PC-9 (cell line): ENCODE measurements at places on chromosomes 5 and 9. TPM values are rescaled to one million over a fixed set of nuclear protein-coding genes. Genes with fewer than 3 reads are reported as not detected.

Gene MEGF9
- total RNA-seq = 30.3 and 35.7 TPM in 2 replicates

Gene OLFM1
- not detected in 2 replicates for total RNA-seq

Gene PCSK1
- not detected in 2 replicates for total RNA-seq

Gene FUT7
- not detected in 2 replicates for total RNA-seq

Gene PBX3
- 12.0 and 18.3 TPM in 2 replicates for total RNA-seq

Gene C1QTNF2
- total RNA-seq = 0.15 and 0.20 TPM in 2 replicates

Gene SLC6A18
- total RNA-seq = not detected in 2 replicates

Gene HSD17B4
- total RNA-seq = 148 and 226 TPM in 2 replicates

Gene NR6A1
- 13.0 TPM in 2 replicates for total RNA-seq

Gene ANKRD31
- total RNA-seq = 0.23 and 0.48 TPM in 2 replicates

Gene UBE2QL1
- total RNA-seq = not detected in 2 replicates

Gene AHRR
- total RNA-seq = 7.2 and 13.6 TPM in 2 replicates

Gene STK10
- total RNA-seq = 23.3 and 31.5 TPM in 2 replicates

Gene EGFL7
- total RNA-seq = 53.1 and 70.7 TPM in 2 replicates

DNA sequence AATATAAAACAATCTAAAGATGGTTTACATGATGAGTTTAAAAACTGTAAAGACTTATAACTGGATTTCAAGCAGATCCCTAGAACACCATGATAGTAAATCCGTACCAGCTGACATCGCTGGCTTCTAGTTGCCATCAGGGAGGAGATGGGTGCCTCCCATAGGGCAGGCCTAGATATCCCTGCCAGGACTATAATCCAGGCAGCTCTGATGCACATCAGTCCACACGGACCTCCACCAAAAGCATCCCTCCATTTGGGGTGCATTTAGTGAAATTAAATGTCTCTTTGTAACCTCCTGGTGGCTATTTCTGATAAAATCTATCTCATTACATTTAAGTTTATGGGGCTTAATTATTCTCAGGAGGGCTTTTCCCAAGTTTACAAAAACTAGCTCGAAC is 45.8 kb downstream of the RETREG1 start:
- DNase-seq = no peak

GRCh38 chr9:13817754-13818278 is 496.1 kb downstream of the NFIB start:
- no peak for DNase-seq

GRCh38 chr5:145887976-145888574 is 15.3 kb upstream of the GRXCR2 start:
- peak; percentile 55 for DNase-seq

DNA sequence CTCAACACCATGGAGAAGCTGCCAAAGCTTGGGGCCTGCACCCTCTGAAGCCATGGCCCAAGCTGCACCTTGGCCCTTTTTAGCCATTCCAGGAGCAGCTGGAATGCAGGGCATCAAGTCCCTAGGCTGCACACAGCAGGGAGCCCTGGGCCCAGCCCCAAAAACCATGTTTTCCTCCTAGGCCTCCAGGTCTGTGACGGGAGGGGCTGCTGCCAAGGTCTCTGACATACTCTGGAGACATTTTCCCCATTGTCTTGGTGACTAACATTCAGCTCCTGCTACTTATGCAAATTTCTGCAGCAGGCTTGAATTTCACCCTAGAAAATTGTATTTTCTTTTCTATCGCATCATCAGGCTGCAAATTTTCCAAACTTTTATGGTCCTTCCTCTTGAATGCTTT is 64.6 kb downstream of the ELOVL7 start:
- peak; percentile 58 for DNase-seq

GRCh38 chr5:180783340-180784052 is 19.1 kb downstream of the MGAT1 start:
- DNase-seq = no peak

GRCh38 chr5:6583049-6583880 is 49.6 kb downstream of the NSUN2 start:
- DNase-seq = no peak

DNA sequence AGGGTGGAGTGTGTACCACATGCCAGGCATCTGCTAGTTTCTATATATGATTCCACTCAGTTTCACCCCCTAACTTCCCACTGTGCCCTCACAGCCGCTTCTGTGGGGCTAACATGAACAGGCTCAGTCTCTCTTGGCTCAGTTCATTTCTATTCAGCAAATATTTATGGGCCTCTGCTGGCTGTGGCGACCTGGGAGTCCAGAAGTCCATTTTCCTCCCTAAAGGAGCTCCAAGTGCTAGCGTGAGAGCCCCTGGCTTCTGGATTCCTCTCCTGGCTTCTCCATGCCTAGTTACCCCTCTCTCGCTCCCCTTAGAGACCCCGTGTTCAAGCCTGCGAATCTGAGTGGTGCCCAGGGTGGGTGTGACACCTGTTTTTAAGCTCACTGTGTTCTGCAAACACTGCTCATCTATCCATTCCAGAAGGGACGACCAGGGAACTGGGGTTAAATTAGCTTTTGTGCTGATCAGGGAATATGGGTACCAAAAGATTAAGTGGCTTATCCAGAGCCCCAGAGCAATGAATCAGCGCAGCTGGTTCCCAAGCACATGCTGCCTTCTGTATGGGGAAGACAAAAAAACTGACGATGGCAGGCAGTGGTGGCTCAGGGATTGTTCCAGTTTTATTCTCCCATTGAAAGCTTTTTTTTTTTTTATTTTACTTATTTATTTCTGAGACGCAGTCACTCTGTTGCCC is 57.6 kb downstream of the HMCN2 start:
- no peak for DNase-seq

DNA sequence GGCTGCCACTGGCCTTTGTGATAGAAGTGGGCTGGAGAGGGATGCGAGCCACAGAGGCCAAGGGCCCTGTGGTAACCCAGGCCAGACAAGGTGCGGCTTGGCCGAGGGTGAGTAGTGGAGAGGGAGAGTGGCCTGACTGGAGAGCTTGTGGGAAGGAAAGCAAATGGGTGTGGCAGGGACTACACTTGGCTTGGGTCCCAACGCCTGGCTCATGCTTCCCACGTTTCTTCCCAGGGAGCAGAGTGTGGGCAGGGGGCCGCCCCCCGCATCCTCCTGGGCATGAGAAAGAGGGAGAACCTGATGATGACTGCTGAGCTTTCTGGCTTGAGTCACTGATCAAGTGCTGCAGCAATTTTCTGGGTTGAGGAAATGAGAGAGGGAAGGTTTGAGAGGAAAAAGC is 95.7 kb downstream of the ANKH start:
- DNase-seq = peak; percentile 71

- DNase-seq = peak; percentile 96
Observed at GRCh38 chr5:136053336-136054141, 24.8 kb downstream of the TGFBI start.

DNA sequence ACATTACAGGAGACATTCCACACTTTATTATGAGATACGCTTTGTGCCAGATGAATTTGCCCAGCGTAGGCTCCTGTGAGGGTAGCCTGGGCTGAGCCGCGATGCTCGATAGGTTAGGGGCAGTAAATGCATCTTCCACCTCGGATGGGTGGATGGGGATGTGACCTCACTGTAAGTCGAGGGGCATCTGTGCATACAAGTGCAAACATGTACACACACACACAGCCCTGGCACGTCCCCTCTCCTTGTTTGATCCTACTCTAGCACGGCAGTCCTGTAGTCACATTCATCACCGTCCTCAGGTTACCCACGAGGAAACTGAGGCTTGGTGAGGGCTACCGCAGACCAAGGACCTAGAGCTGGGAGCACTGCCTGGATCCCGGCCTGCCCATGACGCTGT is 166.8 kb downstream of the COL23A1 start:
- no peak for DNase-seq

GRCh38 chr5:177550122-177550521 is 4.2 kb downstream of the FAM193B start:
- no peak for DNase-seq

DNA sequence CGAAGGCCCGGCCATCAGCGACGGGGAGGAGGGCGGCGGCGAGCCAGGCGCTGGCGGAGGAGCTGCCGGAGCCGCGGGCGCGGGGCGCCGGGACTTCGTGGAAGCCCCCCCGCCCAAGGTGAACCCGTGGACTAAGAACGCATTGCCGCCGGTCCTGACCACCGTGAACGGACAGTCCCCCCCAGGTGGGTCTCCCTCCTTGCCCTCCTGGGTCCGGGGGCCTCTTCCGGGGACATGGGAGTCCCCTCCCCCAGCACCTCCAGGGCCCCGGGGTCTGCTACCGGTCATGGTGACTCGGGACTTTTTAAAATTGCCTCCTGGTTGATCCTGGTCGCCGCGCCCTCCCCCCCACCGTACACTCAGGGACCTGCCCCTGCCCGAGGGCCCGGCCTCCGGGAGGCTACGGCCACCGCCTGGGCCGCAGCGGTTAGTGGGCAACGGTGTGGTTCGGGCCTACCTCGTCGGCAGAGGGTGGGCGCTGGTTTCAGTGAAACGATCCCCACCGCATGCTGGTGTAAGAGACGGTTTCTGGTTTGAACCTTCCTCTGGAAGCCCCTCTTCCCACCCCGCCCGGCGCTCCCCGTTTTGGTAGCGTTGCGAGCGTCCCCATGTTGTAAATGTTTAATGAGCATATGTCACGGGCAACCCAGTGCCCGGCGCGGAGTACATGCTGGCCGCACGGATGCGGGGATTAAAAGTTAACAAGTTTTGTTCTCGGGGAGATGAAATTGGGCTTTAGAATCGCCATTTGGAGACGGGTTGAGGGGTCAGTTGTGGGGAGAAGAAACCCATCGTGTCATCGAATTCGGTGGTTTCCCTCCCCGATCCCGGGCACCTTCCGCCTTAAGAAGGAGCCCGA is 1.1 kb downstream of the LARP1 start:
- DNase-seq = peak; percentile 60

DNA sequence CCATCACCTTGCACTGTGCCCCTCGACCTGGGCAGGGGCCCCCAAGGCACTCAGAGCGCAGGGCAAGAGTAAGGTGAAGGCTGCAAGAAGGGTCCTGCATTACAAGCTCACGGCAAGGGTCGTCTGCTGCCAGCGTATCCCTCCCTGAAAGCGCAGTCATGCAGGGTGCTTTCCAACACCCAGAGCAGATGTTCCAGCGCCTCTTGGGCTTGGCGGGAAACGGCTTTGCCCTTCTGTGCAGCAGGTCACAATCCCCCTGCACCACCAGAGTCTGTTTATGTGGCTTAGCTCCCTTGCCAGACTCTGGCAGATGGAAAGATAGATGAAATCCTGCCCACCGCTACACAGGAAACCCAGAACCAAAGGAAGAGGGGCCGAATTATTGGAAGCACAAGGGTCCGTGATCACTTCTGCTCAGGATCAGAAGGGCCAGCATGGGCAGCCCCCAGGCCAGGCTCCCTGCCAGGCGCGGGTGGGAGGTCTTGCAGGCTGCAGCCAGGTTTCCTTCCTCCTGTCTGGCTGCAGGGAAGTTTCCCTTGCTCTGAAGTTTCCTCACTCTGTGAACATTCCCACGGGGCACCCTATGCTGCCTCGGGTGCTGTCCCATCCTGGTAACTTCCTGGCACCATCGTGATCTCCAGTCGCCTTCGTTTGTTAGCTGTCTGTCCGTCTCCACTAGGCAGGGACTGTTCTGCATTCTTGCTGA is 132.2 kb downstream of the ZNF354C start:
- DNase-seq = no peak

DNA sequence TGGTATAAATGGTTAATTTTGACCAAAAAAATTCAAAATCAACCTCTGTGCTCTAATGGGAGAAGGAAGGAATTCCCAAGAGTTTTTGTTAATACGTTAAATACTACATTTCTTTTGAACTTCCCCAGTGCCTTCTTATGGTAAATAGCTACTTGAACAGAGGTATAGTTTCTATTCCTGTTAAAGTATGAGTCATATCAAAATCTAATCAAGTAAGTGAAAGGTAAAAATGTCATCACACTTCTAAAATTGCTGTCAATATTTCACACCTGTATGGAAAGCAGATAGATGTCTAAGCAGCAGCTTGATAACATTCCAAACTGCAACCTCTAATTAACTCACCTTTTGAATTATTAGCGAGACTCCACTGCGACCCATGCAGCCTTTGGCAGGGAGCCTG is 214.1 kb upstream of the MEF2C start:
- DNase-seq = no peak

- DNase-seq = no peak
Observed at GRCh38 chr9:34654323-34655051, 2.5 kb downstream of the IL11RA start.

- no peak for DNase-seq
Observed at GRCh38 chr5:132098151-132098594, 24.6 kb downstream of the CSF2 start.

- no peak for DNase-seq
Observed at GRCh38 chr9:89740722-89741121, 135.9 kb downstream of the GADD45G start.

- no peak for DNase-seq
Observed at GRCh38 chr9:4955836-4956235, 29.2 kb upstream of the JAK2 start.

DNA sequence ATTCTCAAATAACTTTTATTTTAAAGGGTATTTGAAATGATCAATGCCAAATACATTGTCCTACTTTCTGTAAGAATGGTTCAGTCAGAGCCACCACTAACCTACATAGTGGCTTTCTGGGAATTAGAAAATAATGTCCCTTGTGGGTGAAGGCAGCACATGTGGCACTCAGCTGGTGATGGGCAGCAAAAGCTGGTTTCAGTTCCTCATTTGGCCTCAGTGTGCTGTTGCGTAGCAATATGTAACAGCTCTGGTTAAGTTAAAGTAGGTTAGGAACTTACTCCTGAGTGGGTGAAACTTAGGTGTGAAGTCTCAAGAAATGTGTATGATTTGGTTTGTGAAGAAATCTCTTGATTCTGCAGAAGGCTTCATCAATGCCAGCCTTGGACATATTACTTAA is 99.6 kb upstream of the SPEF2 start:
- no peak for DNase-seq

DNA sequence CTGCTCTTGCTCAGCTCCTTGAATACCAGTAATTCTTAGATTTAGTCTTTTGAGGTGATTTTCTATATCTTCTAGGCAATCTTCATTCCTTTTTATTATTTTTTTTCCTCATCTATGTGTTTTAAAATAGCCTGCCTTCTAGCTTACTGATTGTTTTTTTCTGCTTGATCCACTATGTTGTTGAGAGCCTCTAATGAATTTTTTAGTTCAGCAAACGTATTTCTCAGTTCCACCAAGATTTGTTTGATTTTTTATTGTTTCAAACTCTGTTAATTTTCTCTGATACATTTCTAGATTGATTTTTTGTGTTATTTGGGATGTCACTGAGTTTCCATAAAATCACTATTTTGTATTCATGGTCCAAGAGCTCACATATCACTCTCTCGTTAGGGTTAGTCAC is 9.5 kb downstream of the POLK start:
- DNase-seq = no peak

GRCh38 chr5:135719428-135720063 is 114.9 kb upstream of the SLC25A48 start:
- no peak for DNase-seq
